ENCODE measurements at places on chromosomes 16 and 17.

- no peak for DNase-seq
Observed at GRCh38 chr16:29765167-29766032, 12.7 kb upstream of the ZG16 start.

DNA sequence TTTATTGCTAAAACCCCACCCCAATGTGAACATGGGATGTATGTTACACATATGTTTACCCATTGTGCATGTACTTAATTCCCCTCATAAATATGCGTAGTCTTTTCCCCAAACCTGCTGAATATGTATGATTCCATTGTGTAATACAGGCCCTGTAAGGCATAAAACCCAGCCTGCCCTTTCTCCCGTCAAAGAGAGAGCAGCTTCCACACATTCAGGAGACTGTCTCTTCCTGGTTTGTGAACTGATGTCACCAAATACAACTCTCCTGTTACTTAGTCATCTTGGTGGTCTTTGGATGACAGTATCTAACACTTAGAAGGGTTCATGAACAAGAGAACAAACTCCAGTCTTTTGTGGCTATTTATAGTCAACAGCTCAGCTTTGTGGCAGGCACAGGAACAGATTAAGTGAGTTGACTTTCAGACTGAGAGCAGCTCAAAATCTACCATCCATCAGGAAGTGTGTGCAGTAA lies 24.7 kb upstream of the TMC7 start:
- no peak for DNase-seq

GRCh38 chr16:18839555-18839954 lies 38.2 kb upstream of the ARL6IP1 start:
- DNase-seq, result no peak

DNA sequence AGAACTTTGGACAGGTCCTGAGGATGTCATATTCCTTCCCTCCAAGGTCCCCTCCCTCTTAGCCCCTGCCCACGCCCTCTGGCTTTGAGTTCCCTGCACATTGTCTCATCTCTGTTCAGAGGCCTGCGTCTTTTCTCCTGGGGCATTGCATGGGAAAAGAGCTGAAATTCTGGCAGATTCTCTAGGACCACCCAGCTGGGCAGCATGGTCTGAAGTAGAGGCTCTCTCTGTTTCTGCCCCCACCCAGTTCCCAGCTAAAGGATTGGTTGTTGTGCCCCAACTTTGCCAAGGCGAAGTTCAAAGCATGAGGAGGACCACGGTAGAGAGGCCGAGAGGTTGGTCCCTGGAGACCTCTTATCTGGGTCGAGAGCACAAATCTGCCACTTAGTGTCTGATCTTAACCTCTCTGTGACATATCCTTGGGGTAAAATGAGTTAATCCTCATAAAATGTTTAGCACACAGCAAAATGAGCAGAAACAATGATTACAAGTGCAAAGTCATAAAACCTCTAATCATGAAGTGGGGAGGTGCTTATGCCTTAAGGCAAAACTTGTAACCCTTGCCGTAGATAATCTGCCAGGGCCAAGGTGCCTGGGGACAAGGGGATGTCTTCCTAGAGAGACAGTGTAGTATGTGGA lies 2.4 kb downstream of the ABAT start:
- no peak for DNase-seq

- no peak for DNase-seq
Observed at GRCh38 chr16:14337303-14338191, 266.4 kb downstream of the MRTFB start.

- no peak for DNase-seq
Observed at GRCh38 chr17:79461041-79461440, 149.8 kb downstream of the RBFOX3 start.

GRCh38 chr16:60127196-60127595 lies 1393.1 kb upstream of the GOT2 start:
- DNase-seq, result no peak

- no peak for DNase-seq
Observed at GRCh38 chr16:64390102-64390501, 731.8 kb downstream of the CDH11 start.

DNA sequence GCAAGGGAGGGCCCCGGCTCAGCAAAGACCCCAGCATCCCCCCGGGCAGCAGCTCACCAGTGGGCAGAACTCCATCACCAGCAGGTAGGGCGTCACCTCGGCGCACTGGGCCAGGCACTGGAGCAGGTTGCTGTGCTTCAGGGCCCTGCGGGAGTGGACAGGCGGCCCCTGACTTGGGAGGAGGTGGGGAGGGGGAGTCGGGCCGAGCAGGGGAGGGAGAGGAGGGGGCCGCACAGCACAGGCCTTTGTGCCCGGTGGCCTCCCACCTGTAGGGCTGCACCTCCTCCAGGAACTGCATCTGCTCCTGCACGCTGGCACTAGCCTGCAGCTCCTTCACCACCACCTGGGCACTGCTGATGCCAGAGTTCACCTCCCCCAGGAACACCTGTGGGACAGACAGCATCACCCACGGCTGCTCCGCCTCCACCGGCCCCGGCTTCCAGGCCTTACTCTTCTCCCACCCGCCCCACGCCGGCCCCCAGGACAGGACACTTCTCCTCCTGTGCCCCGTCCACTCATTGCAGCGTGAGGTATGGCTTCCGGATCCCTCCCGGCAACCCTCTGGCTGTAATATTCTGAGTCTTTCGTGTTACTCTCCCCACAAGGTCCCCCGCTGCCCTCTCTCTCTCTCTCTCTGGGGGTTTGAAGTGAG lies 37.7 kb upstream of the PVALEF start:
- DNase-seq, result no peak

DNA sequence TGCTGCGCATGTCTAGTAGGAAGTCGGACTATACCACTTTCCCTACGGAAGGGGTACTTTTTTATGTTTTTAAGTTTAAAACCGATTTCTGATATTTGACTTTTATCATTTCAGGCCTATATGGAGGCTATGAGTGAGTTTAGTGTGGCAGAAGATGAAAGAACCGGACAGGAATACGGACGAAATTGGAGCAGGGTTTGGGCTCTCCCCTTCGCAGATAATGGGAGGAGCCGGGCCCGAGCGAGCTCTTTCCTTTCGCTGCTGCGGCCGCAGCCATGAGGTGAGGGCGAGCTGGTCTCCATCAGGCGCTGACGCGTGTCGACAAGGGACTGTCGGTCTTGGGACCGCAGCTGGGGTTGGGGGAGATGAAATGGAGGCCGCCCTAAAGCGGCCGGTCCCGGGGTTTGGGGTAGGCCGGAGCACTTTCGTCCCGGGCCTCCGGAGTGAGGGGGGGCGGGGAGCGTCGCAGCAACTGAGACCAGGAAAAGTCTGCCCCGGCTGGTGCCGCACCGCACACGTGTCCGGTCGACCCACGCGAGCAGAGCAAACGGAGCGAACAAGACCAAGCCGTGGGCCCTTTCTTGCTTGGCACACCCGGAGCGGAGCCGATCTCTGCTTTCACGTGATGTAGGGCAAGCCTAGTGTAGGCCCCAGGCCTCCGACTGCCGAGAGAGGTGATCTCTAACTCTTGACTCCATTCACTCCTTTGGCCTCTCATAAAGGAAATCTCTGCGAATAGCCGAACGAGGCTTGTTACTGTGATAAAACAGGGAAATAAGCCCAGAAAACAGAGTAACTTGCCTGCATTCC lies at the start of gene RPL19:
Gene RPL19, plus strand, starts transcription at position 214 of the 810 bp plus-strand sequence. Its CDS starts 62 bp downstream, at position 276.
- peak; percentile 81 for DNase-seq

DNA sequence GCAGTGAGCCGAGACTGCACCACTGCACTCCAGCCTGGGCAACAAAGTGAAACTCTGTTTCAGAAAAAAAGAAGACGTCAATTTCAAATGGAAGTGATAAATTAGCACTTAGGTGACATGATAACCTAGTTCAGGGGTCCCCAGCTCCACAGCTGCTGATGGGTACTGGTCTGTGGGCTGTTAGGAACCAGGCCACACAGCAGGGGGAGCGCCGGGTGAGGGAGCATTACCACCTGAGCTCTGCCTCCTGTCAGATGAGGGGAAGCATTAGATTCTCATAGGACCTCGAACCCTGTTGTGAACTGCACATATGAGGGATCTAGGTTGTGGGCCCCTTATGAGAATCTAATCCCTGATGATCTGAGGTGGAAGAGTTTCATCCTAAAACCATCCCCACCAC lies 253.0 kb downstream of the FOXL1 start:
- no peak for DNase-seq

DNA sequence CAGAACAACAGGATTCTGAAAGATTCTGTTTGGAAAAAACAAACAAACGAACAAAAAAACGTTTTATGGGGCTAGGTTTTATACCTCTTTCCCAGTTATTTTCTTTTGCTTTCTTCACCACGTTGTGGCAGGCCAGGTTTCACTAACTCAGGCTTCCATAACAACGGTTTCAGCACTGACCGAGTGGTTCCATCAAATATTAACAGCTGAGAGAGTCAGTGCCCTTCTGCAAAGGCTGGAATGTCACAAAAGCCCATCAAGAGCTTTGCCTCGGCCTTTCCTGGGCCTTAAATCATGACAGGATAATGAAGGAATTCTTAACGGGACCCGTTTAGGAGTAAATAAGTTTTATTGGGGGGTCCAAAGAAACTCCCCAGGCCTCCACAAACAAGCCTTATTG lies 34.2 kb downstream of the MPHOSPH6 start:
- DNase-seq, result no peak

DNA sequence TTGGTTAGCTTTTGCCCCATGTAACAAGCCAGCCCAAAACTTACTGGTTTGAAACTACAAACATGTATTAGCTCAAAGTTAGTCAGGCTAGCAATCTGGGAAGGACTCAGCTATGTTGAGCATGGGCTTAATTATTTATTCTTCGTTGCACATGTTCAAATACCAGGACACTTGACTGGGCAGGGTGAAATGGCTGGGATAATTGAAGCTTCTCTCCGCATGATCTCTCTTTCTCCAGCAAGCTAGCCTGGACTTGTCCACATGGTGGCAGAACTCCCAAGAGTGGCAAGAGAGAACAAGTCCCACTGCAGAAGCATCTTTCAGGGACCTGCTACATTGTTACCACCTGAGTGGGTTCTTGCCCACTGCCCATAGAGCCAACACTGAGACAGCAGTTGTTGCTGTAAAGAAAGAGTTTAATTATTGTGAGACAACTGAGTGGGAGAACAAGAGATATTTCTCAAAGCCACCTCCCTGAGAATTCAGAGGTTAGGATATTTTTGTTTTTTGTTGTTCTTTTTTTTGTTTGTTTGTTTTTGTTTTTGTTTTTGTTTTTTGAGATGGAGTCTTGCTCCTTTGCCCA lies 16.8 kb upstream of the ATF7IP2 start:
- DNase-seq, result no peak

DNA sequence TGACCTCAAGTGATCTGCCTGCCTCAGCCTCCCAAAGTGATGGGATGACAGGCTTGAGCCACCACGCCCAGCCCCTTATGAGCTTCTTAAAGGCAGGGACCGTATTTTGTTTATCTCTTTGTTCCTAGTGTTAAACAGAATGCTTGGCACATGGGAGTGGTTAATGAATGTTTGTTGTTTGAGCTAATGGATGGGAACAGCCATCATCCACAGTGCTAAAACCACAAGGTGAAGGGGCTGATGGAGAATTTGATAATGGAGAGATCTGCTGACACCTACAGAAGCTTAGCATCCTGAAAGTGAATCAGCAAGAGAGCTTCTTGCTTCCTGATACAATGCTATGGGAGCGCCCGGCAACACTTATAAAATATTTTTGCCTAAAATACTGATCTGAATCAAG lies 8.6 kb upstream of the CDH1 start:
- DNase-seq, result no peak

GRCh38 chr17:43327834-43328420 lies 70.9 kb upstream of the ARL4D start:
- DNase-seq, result no peak

DNA sequence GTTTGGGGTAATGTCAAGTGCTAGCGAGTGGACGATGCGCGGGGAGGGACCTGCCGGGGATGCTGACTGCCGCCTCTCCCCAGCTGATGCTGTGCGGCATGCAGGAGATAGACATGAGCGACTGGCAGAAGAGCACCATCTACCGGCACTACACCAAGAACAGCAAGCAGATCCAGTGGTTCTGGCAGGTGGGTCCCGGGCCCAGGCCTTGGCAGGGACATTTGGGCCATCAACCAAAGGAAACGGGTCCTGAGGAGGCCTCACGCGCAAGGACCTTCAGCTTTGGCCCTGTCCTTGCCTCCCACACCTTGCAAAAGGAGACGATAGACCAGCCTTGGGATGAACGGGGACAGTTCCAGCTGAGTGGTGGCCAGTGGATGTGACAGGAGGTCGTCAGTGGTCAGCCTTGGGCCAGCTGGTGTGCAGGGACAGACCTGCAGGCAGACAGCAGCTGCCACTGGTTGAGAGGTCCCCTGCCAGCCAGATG lies 13.6 kb upstream of the CLEC18A start:
- DNase-seq, result no peak

- DNase-seq, result no peak
Observed at GRCh38 chr16:73210686-73211085, 162.8 kb upstream of the ZFHX3 start.

DNA sequence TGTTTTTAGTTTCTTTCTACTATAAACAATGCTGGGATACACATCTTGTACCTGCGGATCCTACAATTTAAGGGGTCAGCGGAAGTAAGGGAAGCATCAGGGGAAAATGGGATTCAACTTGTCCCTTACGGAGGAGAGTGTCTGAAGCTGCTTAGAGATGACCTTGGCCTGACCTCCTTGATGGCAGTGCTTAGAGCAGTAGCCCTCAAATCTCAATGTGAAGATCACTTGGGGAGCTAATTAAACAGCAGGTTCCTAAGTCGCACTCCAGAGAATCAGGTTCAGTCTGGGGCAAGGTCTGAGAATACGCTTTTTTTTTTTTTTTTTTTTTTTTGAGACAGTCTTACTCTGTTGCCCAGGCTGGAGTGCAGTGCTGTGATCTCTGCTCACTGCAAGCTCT lies 9.6 kb upstream of the METTL16 start:
- no peak for DNase-seq

DNA sequence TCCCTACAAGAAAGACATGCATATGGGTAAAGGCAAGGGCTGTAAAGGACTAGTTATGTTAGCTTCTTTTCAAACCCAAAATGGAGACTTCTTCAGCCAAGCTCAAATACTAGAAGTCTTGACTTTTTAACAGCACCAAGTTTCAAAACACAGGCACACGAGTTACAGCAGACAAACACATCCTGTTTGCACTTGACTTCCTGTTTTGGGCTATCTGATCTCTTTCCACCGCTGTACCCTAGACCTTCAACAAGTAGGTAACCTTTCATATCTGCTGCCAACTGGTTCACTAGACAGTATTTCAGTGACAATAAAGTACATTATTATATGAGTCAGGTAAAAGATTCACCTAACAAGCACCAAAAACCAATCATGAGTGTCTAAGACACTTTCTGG lies 12.3 kb downstream of the RFFL start:
- DNase-seq, result peak; percentile 26

- no peak for DNase-seq
Observed at GRCh38 chr17:65902831-65903522, 289.0 kb downstream of the CEP112 start.

- DNase-seq, result no peak
Observed at GRCh38 chr17:32755045-32755805, 121.7 kb downstream of the MYO1D start.

DNA sequence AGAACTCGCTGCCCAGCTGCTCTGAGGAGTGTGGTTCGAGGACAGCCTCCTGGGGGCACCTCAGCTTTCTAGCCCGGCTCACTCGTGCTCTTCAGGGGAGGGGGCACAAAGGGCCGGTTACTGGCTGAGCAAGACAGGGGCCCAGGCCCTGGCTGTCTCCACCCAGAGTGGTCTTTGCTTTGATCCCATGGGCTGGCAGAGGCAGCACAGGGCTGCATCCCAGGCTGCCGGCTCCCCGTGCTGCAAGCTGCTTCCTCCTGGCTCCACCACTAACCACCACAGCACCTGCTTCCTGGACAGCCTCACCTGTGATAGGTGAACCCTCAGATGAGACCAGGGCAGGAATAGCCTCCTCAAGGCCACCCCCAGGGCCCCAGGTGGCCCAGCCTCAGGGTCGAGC lies 6.8 kb downstream of the SPPL2C start:
- DNase-seq, result no peak

All from GM12891 (cell line).